Coronary artery (tissue), 2 donors: ENCODE measurements at places on chromosomes 6 and 20.

- DNase-seq = peak; percentile 75
These were observed at the start of gene KCNQ5 for GRCh38 chr6:72621291-72622093. Gene KCNQ5 (plus strand): TSS chr6:72622064.

DNA sequence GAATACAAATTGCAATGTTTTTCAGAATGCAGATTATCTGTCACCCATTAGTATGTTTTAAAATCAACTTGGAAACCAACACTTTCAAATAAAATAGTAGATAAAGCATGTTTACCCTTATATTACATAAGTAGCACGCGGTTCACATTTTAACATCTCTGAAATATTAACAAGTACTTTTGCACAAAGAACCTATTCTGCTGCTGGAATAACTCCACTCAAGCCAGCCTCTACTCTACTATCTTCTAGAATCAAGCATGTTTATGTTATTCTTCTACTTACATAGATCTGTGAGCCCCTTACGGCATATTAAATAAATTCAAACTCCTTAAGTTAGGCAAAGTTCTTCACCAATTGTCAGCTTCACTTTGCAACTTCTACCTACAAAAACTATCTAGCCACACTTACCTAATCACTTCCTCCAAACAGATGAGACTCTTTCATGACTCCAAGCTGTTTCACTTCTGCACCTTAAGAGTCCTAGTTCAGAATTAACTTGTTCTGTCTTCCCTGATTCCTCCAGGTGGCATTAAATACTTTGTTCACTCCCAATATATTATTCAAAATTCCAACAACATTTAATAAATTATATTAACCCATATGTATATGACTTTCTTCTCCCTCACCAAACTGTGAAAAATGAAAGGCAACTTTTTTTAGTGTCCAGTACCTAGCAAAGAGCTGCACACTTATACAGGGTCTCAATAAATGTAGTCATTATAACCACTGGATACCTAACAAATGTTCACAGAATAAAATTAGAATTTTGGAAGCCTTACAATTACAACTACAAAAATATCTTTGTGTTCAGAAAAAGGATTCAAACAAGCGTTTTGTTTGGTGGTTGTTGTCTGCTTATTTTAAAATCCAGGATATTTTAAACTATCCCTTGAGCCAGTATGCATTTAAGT is 12.1 kb downstream of the CEP85L start:
- no peak for DNase-seq

- no peak for DNase-seq
These were observed 177.6 kb downstream of the PLCB1 start for GRCh38 chr20:8309634-8310033.

DNA sequence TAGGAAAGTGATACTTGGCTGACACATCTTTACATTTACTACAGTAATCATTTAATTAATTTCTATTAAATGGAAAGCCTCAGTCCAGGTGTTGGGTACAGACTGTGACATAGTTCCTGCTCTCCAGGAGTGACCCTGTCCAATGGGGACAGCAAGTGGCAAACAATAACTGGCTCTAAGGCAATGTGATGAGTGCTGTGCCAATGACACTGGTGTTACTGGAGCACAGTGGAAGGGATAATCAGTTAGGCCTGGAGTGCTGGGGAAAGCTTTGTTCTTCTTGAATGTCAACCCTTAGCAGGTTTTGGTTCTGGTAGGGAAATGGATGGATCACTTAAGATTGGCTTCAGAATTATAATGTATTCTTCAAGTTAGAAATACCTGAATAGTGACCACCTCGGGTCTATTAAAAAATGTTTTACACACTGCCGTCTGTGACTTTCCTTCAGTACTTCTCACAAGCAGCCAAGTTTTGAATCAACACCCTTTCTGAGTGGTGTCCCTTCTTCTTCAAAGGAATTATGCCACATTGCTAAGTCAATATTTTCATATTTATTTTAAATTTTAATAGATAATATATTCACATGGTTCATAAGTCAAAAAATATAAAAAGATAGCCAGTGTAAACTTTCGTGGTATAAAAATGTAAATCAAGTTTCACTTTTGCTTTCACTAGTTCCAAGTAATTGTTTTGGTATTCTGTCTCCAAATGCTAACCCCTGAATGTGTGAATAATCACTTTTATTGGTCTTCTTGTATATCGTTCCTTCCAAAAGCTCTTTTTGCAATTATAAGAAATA is 9.6 kb downstream of the CMTR1 start:
- DNase-seq = no peak

DNA sequence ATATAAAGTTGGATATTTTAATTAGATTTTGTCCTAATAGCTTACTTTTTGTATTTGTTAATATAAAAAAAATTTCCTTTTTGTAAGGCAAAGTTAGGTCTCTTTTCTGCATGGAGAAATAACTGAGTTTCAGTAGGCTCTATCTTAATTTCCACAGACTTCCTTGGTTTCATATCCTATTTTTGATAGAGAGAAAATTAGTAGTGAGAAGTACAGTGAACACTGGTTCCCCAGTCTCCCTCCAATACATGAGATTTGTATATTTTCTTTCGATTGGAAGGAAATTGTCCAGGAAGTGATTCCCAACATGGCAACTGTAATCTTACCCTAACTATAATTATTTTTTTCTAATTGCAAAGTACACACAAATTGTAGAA is 26.4 kb downstream of the TRIM27 start:
- no peak for DNase-seq

DNA sequence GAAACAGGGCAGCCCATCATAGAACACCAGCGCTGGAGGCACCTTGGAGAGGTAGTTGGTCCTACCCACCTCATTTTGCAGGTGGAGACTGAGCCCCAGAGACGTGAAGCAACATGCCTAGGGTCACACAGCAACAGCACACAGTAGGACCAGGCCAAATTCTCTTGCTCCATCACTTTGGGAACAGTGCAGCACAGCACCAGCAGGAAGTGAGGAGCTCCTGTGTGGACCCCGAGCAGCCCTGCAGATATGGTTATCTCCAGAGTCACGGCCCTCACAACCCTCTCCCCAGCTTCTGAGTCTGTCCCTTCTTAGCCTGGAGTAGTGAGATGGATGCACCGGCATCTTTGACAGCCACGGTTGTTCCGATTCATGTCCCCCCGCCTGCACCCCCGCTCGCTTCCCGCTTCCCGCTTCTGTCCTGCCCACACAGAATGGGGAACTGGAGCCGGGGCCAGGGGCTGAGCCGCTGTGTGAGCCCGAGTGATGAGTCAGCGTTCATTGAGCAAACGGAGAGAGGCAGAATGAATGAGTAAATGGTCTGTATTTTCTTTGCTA is 72.6 kb upstream of the DUSP22 start:
- no peak for DNase-seq

DNA sequence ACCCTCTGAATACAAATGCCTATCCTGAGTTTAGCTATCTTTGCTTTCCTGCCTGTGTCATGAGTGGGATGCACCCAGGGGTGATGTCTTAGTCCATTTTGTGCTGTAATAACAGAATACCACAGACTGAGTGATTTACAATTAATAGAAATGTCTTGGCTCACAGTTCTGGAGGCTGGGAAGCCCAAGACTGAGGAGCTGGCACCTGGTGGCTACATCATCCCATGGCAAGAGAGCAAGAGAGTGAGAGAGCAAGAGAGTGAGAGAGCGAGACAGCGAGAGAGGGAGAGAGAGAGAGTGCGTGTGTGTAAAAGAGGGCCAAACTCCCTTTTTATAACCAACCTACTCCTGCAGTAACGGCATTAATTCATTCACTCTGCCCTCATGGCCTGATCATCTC is 76.8 kb downstream of the PRDM1 start:
- DNase-seq = no peak

DNA sequence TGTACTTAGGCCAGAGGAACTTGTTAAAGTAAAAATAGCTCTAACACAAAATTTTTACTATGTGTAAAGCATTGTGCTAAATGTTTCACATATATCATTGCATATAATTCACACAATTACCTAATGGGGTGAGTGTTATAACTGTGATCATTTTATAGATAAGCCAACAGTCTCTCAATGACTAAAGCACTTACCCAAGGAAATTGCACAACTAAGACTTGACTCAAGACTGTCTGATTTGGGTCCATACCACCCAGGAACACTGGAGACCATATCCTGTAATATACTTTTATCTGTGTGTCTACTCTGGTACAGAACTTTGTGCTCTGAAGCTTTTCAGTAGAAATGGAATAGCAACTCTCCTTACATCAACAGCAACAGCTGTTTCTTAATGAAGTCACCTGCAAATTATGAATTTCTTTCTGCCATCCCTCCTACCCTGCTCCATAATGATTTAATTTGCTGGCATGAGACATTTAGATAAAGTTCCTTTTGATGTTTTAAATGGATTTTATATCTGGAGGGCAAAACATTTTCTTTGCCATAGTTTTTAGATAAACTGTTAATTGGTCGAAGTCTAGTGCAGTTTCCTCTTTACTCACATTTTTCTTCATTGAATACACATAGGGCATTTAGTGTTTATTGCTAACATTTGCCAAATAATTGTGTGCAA is 47.5 kb downstream of the TSPYL4 start:
- no peak for DNase-seq

DNA sequence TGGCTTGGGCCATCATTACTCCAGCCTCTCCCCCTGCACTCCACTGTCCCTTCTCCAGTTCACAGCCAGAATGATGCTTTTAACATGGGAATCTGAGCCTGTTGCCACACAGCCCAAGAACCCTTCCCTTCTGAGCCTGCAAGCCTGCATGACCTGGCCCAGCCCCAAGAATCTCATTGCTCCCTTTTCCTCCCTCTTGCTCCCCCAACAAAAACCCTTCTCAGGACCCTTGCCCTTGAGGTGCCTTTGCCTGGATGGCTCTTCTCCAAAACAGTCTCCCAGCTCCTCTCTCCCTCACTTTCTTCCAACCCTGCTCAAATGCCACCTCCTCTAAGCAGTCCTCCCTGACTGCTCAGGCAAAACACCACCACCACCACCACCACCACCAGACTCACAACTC is 157.2 kb downstream of the ANKRD60 start:
- DNase-seq = no peak

DNA sequence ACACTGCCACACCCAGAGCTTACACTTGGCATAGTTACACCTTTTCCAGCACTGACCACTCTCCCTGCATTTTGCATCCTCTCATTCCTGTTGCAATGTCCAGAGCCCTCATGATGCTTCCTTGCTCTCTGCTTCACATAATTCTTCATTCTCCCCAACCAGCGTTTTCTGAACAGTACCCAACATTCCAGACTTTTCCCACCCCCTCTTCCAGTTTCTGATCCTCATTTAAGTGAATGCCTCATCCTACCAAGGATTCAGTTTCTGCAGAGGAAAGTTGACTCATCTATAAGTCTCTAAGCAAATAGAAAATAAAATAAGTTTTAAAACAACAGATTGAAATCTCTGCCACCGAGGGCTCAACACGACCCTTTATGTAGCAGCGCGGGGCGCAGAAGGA is 321.3 kb upstream of the TCF21 start:
- DNase-seq = no peak

DNA sequence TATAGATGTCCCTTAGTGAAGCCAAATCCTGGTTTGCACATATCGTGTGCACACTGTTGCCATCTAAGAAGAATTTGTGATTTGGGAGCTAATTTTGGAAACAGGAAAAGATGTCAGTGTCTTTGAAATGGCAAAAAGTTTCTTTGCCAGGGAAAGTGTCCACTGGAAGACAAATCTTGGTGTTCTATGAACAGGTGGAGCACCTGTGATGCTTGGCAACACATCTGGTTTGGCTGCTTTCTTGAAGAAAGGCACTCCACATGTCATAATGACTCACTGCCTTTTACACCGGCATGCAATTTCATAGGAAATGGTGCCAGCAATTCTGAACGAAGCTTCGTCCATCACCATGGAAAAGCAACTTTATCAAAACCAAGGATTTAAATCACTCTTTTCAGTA is 1040.0 kb upstream of the MAP3K7 start:
- DNase-seq = no peak

- peak; percentile 31 for DNase-seq
These were observed 14.2 kb upstream of the ZNFX1 start for GRCh38 chr20:49292010-49292409.

DNA sequence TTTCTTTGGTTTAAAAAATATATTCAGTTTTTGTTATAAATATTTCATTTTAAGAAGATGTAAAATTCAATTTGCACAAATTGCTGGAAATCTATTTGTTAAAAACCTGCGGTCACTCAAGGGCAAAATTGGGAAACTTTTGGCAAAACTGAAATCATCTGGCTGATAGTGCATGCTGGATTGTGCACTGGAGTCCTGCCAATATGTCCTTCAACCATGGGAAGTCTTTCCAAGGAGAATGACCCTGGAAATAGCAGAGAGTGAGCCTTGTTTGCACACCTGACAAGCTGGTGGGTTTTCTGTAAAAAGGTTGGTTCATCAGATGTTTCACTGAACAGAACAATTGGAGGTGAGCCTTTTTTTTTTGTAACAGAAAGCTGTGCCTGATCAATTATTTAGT is 413.5 kb downstream of the BTBD3 start:
- no peak for DNase-seq

DNA sequence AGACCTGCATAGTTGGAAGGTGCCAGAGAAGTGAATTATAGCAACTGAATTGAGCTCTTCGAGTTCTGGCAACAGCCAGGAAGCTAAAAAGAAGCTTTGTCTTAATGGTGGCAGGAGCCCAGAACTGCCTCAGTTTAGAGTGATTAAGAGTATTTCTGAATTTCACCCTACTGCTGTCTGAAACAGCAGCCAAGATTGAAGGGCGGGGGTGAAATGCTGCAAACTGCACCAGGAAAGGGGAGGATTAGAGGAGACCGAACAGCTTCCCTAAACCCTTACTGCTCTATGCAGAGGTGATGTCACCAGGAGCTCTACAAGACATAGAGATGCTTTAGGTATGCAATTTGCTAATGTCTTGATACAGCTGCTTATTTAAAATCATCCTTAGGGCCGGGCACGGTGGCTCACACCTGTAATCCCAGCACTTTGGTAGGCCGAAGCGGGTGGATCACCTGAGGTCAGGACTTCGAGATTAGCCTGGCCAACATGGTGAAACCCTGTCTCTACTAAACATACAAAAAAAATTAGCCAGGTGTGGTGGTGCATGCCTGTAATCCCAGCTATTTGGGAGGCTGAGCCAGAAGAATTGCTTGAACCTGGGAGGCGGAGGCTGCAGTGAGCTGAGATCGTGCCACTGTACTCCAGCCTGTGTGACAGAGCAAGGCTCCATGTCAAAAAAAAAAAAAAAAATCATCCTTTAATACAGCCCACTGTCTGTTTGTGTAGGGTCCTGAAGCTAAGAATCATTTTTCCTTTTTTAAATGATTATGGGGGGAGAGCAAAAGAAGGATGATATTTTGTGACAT is 91.7 kb upstream of the IYD start:
- DNase-seq = no peak
